Breast epithelium (tissue), 4 donors: ENCODE measurements at places on chromosomes 3 and 15. TPM values are rescaled to one million over a fixed set of nuclear protein-coding genes. Genes with fewer than 3 reads are reported as not detected.

DNA sequence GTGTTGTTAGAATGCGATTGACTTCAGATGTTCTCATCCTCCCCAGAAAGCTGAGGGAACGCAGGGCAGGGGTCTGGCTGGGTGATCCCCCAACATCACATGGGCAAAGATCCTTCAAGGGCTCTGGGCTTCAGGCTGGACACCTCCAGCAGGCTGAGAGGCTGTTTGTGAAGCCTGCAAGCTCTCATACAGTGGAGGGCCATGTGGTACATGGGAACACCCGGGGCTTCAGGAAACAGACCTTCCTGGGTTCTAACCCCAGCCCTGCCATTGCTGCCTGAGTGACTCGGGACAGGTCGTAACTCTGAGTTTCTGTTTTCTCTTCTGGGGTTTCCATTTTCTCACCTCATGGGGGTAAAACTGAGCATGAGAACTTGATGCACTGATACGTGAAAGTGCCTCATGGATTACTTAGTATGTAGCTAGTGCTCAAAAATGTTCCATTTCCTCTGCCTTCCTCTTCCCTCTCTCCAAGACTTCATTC lies 81.2 kb downstream of the TLE3 start:
- peak; percentile 30 for DNase-seq
- no peaks in the 10 kb centered on the region for H3K27me3 ChIP-seq
- H3K4me3 ChIP-seq: no peak overlapping the region
- H3K27ac ChIP-seq: no peak overlapping the region
- H3K36me3 ChIP-seq: no peaks in the 10 kb centered on the region

DNA sequence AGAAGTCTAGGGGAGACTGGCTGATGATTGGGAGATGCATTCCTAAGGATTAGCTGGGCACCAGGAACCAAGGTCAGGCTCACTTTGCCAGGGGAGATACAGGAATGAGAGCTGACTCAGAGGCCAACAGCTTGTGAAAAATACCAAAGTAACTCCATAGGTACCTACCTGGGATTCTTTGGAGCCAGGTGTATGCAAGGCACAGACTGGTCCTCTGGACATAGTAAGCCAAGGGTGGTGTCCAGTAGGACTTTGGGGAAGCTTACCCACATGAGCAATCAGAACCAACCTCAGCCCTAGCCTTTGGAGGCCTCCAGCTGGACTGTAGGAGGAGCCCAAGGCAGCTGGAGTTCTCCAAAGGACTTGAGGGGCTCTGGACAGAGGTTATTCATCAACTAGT lies 47.5 kb downstream of the CRYGS start:
- H3K4me1 ChIP-seq: no peaks in the 10 kb centered on the region
- no peaks in the 10 kb centered on the region for H3K36me3 ChIP-seq
- no peak overlapping the region for H3K27ac ChIP-seq
- H3K27me3 ChIP-seq: no peaks in the 10 kb centered on the region

Gene FEZF2
- total RNA-seq: not detected

GRCh38 chr3:12622335-12622734 lies 41.6 kb downstream of the RAF1 start:
- H3K27ac ChIP-seq: no peak overlapping the region
- no peaks in the 10 kb centered on the region for H3K4me1 ChIP-seq
- no peak overlapping the region for H3K4me3 ChIP-seq
- H3K27me3 ChIP-seq: no peaks in the 10 kb centered on the region

GRCh38 chr3:186940967-186941366 lies 10.6 kb downstream of the ST6GAL1 start:
- H3K4me3 ChIP-seq: no peak overlapping the region
- peak overlapping the region; percentile 48 for H3K27ac ChIP-seq
- no peaks in the 10 kb centered on the region for H3K36me3 ChIP-seq
- no peaks in the 10 kb centered on the region for H3K4me1 ChIP-seq
- H3K27me3 ChIP-seq: no peaks in the 10 kb centered on the region

Gene GPR171
- total RNA-seq: 0.48 TPM

DNA sequence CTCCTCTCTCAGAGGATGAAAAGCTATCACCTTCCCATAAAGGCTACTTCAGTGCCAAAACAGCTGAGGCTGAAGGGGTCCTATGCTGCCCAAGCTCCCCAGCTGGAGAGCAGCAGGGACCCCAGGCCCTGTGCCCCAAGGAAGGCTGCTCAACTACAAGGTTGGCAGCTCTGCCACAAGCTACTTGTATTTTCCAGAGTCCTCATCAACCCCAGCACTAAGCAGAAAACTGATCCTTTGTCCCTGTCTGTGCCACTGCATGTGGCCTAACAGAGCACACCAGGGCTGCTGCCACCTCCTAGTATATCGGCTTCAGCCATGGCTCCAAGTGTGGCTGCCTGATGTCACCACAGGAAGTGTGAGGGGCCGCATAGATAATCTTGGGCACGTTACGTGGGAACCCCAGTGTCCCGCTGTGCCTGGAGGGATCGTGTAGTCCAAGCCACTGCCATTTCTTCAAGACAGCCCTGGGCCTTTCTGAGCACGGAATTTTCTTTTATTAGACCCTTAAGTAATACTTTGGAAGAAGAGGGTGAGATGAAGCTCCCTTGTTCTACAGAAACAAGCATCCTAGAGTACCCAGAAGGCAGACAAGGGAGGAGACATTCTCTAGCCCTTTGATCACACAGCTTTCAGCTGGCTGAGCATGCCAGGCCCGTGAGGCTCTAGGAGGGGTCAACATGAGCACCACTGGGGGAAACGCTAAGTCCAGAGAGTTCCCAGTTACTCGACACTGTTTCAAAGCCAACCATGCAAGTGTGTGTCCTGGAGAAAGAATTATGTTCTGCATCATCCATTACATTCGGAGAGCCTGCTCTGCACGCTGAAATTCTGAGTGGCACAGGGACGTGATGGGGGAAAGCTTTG lies 60.7 kb downstream of the CAPN7 start:
- no peak for DNase-seq
- H3K4me1 ChIP-seq: peaks cover 8% of the 10 kb centered on the region
- peak overlapping the region; percentile 87 for H3K27ac ChIP-seq
- no peaks in the 10 kb centered on the region for H3K36me3 ChIP-seq
- no peak overlapping the region for H3K4me3 ChIP-seq

Gene SLC25A26
- total RNA-seq: 30.9 TPM

- DNase-seq: no peak
- no peaks in the 10 kb centered on the region for H3K4me1 ChIP-seq
- H3K36me3 ChIP-seq: no peaks in the 10 kb centered on the region
- H3K27ac ChIP-seq: no peak overlapping the region
- H3K4me3 ChIP-seq: no peak overlapping the region
Observed at GRCh38 chr3:192372616-192373015, 354.7 kb downstream of the FGF12 start.

Gene GPR87
- total RNA-seq: 3.4 TPM
